ENCODE measurements at places on chromosomes 7 and 10.

GRCh38 chr10:128480601-128481000 is 354.4 kb upstream of the MKI67 start:
- no peak for DNase-seq

DNA sequence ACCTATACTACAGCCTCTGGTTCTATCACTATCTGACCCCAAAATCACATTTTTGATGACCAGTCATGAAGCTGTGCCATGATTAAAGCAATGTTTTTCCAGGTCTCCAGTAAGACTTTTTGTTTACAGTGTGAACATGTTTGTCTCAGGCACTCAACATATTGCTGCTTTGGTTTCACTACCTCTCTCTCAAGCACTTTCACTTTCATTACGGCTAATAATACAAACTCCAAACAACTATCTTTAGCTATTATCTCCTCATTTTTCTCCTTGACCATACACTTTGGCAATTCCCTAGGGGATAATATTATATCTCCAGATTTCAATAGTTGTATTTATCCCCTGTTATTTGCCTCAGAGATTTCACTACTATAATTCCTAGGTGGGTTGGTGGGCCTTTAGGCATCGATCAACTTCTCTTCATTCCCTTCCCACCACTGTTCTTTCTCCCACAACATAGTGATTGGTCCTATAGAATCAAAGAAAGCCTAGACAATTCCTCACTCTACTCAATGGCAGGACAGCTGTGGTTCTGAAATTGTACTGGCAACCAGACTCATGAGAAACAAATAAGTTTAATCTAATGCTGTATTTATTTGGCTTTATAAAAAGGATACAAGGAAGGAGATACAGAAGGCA is 261.4 kb upstream of the ZWINT start:
- DNase-seq = peak; percentile 65

DNA sequence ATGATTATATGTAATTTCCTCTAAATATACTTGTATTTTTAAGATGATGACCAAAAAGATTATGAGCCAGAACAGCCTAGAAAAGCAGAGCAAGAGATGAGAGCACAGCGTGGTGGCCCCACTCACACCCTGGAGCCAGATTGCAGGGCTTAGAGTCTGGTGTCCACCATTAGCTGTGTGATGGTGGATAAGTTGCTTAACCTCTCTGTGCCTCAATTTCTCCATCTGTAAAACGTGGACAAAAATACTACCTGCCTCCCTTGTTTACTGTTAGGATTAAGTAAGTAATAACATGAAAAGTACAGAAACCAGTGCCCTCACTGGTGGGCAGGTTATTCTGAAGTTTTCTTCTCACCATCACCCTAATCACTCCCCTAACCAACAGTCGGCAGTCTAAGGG is 212.3 kb downstream of the COBL start:
- no peak for DNase-seq

- DNase-seq = no peak
These were observed 29.9 kb upstream of the COL1A2 start for GRCh38 chr7:94364816-94365215.

DNA sequence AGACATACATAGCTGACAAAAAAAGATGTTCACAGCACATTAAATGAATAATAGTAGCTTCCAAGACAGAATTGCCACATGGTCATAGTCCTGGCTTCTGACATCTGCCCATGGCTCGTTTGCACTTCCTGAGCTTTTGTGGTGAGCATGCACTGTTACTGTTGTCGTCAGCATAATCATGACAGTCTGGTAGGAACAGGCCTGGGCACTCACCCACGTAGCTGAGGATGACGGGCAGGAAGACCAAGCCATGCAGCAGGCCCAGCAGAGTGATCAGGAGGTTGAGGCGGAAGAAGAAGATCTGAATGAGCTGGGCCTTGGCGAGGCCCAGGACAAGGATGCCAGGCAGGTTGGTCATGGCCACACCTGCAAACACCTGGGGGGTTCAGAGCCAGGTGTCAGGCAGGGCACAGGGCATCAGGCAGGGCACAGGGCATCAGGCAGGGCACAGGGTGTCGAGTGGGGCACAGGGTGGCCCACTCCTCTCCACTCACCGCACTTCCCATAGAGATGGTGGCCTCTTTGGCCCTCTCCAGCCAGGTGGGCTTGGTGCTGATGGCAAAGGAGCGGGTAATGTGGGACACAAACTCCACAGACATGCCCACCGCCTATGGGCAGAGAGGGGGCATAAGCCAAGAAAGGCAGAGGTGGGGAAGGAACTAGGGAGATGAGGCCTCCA is 25.3 kb upstream of the NUDCD3 start:
- no peak for DNase-seq

GRCh38 chr10:28307267-28307666 is 4.4 kb upstream of the MPP7 start:
- DNase-seq = peak; percentile 32

DNA sequence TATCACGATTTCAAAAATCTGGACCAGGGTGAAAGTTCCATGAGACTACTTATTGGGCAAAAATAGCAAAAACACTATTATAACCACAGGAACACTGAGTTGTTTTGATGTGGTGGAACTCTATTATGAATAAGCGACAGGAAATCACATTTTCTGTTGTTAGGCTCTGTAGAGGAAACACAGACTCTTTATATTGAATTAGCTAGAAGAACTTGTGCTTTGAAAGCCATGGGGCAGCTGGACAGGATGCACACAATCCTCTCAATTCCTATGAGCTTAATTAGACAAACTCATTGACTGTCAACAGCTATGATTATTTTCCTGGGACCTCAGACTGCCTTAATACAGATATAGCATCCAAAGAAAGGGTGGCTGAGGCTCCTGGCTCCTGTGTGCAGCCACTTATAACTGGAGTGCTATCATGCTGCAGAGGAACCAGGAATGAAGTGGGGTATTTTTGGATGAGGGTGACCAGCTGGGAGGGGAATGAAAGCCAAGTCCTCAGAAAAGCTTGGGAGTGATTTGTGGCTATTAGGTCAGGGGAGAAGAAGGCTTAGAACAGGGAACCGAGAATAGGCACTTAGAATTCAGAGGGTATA is 657.3 kb downstream of the TYW1 start:
- no peak for DNase-seq

GRCh38 chr10:31128536-31128935 is 96.9 kb upstream of the ZNF438 start:
- DNase-seq = no peak

- DNase-seq = no peak
These were observed 44.6 kb upstream of the C10orf120 start for GRCh38 chr10:122744257-122744656.

- no peak for DNase-seq
These were observed 190.4 kb downstream of the HDAC9 start for GRCh38 chr7:18685971-18686370.

DNA sequence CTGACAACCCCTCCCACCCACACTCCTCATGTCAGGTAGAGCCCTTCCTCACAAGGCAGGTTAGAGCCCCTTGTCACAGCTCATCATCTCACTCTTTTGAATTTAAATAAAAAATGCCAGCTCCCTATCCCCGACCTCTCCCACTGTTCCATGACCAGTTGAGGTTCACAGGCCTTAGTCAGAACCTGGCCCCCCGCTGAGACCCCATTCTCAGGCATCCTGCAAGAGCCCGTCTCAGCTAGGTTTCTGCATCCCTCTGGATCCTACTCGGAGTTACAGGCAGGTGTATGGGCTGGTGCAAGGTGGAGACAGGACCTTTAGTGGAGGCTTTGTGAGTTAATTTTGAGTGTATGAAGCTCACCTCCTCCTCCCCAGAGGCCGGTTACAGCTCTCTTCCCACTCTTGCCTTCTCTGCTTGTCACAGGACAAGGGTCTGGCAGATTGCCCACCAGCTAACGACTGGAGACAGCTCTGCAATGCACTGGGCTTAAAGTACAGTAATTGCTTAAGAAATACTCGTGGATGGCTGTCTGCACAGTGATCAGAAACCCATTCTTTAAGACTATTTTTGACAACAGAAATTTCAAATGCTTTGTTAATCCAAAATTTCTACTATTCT is 394.9 kb upstream of the DPP6 start:
- no peak for DNase-seq

- no peak for DNase-seq
These were observed 176.1 kb upstream of the TNS3 start for GRCh38 chr7:47757921-47758411.

GRCh38 chr10:75404815-75405597 is 3.4 kb upstream of the ZNF503 start:
- peak; percentile 66 for DNase-seq

GRCh38 chr10:81961451-81962184 is 86.6 kb downstream of the NRG3 start:
- no peak for DNase-seq

DNA sequence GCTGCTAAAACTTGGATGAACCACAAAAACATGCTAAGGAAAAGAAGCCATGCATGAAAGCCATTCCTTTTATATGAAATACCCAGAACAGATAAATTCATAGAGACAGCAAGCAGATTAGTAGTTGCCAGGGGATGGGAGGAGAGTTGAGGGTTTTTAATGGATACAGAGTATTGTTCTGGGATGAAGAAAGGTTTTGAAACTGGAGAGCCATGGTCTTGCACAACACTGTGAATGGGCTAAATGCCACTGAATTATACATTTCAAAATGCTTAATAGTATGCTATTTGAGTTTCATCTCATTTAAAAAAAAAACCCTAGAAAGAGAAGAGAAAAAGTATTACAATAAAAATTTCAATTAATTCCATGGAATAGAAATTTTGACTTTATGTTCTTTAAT is 154.3 kb downstream of the GNAT3 start:
- DNase-seq = no peak

GRCh38 chr10:101297901-101298486 is 56.0 kb upstream of the BTRC start:
- peak; percentile 56 for DNase-seq

DNA sequence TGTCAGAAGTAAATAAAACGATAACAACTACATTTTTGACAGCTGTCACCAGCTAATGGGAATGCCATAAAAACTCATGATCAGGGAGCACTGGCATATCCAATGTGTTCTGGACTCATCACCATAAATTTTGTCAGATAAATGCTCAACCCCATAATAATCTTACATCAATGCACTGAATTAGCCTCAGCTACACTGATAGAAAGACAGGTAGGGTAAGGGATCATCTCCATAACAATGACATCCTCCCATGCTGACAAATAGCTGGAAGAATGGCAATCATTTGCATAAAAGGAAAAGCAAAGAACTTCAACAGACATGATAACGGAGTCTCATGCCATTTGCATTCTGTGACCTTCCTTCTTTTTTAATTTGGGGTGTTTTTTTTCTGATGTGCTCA is 352.8 kb upstream of the PFKP start:
- no peak for DNase-seq

DNA sequence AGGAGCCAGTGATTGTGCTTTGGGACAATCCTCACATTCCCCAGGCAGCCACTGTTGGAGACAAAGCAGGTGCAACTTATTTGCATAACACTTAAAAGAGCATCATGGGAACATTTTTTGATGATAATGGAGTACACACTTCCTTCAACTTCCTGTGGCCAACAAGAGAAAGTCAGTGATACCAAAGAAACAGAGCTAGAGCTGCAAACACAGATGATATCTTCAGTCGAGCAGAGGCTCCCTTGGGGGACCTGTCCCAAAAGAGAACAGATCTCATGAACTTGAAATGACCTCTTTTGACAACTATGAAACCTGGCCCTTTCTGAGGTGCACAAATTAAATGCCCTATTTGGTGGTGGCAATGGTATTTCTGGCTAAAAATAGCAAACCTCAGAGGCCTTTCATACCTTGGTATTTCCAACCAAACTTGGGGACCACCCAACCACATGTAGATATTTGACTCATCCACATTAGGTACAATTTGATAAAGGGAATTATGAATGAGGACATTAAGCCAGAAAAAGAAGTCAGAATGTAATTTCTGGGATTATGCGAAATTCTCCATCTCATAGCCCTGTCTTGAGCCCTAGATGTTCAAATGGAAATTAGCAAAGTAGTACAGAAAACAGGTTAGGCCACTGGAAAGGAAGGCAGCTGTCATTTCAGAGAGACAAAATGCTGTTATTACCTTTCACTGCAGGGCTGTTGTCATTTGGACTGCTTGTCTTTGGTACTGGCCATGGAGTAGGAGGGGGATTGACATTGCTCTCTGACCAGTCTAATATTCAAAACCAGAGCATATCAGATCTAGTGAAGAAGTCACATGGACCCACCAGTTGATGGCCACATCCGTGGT is 146.2 kb downstream of the ICA1 start:
- peak; percentile 26 for DNase-seq

DNA sequence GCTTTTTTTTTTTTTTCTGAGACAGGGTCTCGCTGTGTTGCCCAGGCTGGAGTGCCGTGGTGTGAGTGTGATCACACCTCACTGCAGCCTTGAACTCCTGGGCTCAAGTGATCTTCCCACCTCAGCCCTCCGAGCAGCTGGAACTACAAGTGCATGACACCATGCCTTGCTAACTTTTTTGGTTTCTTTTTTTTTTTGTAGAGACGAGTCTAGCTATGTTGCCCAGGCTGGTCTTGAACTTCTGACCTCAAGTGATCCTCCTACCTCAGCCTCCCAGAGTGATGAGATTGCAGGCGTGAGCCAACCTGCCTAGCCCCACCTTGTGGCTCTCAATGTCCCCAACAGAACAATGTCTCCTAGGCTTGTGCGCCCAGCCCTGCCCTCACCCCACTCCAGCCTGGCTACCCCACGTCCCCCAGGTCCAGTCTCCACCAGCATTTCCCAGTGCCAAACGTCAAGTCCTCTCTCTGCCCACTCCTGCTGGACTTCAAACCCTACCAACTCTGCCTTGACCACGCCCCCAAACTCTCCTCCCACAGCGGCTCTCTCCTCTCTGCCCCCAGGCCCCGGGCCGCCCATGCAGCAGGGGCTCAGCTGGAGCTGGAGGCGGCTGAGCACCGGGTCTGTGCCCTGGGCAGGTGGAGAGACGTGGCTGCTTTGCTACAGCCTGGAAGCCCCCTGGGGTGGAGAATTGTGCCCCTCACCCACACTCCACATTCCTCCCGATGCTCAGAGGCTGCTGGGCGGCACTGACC is 18.9 kb downstream of the BHLHA15 start:
- DNase-seq = no peak

DNA sequence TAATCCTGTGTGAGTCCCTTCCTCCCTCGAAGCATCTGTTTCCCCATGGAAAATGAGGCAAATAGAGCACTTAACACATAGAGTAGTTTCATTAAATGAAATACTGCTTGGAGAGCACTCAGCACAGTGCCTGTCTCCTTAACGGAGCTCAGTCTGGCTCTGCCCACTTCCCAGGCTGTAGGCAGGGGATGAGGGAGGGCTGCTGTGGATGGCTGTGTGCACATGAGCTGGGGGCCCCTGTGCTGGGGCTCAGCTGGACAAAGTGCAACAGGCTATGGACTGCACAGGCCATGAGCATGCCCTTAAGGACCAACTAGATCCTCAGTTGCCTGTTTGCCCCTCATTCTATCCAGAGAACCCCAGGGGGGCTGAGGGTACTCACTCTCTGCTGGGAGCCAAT is 14.5 kb downstream of the ZCCHC24 start:
- DNase-seq = no peak

GRCh38 chr7:151694828-151695580 is 175.3 kb upstream of the RHEB start:
- peak; percentile 42 for DNase-seq
